ENCODE measurements at places on chromosomes 4 and X.

- DNase-seq, result no peak
These were observed 293.5 kb downstream of the ZNF674 start for GRCh38 chrX:46251755-46252154.

GRCh38 chr4:65791111-65791811 lies 121.0 kb upstream of the EPHA5 start:
- DNase-seq, result no peak

DNA sequence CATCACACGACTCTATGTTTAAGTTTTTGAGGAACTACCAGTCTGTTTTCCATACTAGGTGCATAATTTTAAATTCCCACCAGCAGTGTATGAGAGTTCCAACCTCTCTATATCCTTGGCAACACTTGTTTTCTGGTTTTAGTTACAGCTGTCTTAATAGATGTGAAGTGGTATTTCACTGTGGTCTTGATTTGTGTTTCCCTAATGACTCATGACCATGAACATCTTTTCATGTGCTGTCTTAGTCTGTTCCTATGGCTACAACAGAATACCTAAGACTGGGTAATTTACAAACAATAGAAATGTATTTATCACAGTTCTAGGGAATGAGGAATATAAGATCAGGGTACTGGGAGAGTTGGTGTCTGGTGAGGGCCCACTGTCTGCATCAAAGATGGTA lies 51.5 kb upstream of the GPR78 start:
- no peak for DNase-seq

DNA sequence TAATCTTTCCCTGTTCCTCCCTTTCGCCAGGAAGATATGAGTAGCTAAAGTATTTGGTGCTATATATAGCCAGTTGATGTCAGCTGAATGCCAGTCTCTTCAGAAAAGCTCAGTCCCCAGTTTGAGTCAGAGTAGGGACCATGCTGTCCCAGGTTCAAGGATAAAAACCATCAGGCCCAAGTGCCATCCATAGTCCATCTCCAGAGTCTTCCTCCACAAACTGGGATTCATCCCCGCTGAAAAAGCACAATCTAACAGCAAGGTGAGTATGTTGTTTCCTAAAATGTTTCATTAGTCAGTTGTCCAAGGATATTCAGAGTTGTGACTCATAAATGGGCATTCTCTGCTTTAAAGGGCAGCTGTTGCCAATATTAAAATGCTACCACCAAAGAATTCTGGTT lies at the start of gene MYOZ2:
MYOZ2 (plus strand) TSS at position 112 of the 401 bp plus-strand sequence. CDS start 694 bp downstream, outside the sequence.
- no peak for DNase-seq

GRCh38 chr4:72378901-72379300 lies 190.1 kb downstream of the ADAMTS3 start:
- no peak for DNase-seq

GRCh38 chr4:68960294-68961163 lies 8.9 kb upstream of the UGT2A3 start:
- DNase-seq, result no peak

- DNase-seq, result peak; percentile 41
These were observed 107.6 kb downstream of the DCTD start for GRCh38 chr4:182809417-182810102.

GRCh38 chrX:148530464-148531077 lies 30.2 kb downstream of the AFF2 start:
- peak; percentile 15 for DNase-seq

GRCh38 chrX:72125331-72126047 lies 6.2 kb downstream of the RTL5 start:
- no peak for DNase-seq

DNA sequence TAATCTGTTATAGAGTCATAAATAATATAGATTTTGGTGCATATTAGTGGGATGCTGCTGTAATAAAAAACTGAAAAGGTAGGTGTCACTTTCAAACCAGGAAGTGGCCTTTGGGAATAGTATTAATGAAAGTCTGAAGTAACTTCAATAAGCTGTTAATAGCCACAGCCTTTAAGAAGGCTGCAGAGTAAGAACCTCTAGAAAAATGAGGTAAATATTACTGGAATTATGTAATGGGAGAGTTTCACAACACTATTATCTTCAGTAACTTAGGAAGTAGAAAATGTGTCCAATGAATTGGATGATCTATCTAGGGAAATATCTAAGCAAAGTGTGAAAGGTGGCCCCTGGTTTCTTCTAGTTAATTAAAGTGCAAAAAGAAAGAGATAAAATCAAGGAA lies 104.7 kb downstream of the NCAPG start:
- no peak for DNase-seq

DNA sequence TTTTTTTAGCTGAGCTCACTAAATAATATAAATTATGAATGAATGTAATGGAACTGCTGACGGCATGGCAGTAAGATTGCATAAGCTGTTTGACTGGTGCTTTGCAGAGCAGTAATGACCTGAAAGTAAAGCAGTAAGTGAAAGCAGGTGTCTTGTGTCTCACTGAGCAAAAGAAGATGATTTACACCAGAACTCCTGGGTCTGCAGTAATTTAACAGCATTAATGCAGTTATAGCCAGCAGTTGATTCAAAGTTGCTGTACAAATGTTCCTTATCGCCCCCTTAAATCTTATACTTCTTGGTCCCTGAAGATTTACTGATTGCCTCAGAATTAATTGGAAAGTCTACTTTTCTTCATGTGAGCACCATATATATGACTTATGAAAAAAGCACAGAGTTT lies 187.7 kb downstream of the DCTD start:
- no peak for DNase-seq

DNA sequence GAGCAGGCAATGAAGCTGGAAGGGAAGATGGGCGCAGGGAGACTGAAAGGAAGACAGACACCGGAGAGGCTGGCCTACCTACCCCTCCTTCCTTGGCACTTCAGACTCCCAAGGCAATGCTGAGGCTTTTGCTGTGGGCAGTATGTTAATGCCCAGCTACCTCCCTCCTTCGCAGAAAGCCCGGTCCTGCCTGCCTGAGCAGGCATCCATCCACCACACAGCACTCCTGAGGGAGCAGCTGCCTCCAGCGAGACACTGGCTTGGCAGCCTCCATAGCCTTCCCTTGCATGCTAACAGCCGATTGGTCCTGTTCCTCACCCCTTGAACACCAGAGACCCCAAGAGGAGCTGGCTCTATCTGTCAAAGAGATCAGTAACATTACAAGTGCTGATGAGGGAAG lies 14.4 kb downstream of the GABRQ start:
- DNase-seq, result no peak

DNA sequence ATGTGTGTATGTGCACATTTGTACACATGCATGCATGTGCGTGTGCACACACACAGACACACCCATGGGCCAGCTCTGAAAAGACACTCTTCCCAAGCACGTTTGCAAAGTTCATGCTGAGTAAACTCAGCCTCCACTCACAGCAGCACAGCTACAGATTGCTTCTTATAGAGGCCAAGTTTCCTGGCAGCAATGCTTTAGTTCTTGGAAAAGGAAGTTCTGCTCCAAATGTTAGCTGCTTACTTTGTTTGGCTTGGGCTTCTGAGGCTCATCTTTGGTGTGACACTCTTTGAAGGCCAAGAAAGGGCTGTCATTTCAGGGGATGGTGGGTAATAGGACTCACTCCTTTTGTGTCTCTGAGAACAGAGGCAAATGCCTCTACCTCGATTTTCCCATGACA lies 6.6 kb downstream of the PLP1 start:
- no peak for DNase-seq

Data from stimulated activated CD4-positive, alpha-beta T cell treated with anti-CD3 and anti-CD28 coated beads, Interleukin-15, amount 100 ng/mL, for 24 hours (primary cell).